ENCODE measurements at places on chromosomes 1 and 21.

DNA sequence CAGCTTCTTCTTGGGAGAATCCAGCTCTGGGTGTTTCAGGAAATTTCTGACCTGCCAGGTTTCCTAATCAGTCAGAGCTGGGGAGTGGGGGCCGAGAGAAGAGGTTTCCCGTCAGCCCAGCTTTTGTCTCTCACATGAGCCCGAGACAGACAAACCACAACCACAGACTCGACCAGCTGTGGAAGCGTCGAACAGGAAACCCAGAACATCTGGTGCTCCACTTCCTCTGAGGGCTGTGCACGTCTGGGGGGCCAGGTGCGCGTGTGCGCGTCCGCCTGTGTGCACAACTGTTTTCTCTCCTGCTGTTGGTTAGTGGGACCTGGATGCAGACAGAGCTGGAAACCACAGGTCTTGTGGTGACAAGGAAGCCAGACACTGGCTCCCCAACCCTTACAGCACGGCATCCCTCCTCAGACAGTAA lies 113.0 kb upstream of the SLC25A33 start:
- DNase-seq = no peak

GRCh38 chr1:211648980-211649934 lies 26.2 kb downstream of the NEK2 start:
- DNase-seq = no peak

DNA sequence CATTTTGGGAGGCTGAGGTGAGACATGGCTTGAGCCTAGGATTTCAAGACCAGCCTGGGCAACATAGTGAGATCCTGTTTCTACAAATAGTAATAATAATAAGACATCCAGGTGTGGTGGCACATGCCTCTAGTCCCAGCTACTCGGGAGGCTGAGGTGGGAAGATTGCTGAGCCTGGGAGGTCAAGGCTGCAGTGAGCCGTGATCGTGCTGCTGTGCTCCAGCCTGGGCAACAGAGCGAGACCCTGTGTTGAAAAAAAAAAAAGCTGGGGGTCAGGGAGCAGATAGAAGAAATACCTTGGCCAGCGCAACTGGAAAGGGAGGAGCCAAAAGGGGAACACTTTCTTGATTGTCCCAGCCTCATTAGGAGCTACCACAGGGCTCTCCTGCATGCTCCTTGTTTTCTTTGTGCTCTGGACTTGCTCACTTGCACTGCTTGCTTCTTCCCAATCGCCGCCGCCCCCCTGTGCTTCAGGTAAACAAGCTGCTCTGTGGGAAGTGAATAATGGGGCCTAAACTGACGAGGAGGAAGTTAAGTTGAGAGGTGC lies 31.1 kb downstream of the PBX1 start:
- no peak for DNase-seq

- no peak for DNase-seq
These were observed 7.2 kb upstream of the IGSF3 start for GRCh38 chr1:116674751-116675150.

DNA sequence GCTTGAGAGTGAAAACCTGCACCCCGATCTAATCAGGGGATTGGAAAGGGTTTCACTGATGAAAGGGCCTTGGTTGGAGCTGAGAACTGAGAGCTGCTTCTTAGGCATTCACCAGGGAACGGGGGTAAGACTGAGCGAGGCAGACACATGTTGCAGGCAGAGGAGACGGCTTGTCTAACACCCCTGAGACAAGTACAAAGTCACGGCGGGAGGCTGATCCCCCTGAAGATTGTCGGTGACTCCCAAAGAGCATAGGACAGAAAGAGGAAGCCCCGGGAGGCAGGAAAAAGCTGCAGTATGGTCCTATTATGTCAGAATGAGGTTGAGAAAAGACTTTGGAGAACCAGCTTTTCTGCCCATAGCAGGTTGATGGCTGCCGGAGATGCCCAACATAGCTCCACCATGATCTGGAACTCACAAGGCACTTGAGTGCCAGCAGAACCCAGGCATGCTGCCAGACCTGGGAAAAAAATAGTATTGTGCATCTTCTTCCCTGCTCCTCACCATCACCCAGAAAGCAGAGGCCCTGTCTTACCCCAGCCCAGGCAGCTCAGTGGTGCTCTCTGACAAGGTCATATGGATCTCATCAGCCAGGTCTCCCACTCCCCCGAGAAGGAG lies 463.9 kb upstream of the PROX1 start:
- no peak for DNase-seq

DNA sequence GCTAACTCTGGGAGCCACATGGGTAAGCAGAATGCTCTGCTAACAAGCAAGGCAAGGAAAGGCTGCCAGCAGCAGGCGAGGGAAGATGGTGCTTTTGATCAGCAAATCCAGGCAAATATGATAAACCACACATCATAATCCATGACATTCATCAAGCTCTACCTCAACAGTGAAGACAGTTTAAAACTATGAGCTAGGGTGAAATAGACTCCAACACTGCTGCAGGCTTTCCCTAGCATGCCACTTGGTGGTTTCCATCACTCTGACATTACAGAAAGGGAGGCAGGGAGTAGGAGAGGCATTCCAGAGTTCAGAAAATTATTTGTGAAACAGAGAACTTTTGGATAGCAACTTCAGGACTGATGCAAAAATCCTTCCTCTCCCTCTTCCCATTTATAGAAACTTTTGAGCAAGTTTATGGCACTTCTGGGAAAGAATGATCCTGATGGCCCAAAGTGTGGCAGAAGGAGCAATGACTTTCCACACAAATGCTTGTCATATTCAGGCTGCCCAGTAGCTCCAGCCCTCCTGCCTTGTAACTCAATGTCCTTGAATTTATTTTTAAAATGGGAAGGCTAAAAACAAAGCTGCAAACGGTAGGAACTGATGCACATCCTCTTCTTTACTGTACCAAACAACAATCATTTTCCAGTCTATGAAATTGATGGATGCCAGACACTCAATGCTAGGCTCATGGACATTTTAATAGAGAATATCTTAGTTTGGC lies 70.8 kb downstream of the SMYD2 start:
- DNase-seq = no peak

DNA sequence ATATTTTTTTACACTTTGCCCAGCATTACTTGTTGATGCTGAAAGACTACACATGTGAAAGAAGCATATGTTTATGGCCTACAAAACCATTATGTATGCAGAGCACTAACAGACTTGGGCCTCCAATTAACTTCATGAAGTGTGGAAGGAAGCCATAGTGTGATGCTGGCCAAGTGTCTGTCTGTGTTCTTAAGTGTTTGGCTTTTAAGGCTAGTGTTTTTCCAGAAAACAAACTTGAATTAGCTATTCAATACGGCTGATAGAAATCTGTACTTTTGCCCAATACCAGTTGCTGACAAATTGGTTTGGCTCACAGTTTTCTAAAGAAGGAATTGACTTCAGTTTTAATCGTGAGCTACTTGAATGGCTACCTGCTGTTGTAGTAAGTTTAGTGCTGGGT lies 136.1 kb downstream of the ADGRL2 start:
- DNase-seq = no peak

- DNase-seq = no peak
These were observed 198.8 kb downstream of the AMY1C start for GRCh38 chr1:103948526-103948925.

GRCh38 chr1:240237305-240237721 lies 145.6 kb downstream of the FMN2 start:
- no peak for DNase-seq

GRCh38 chr1:38840281-38840680 lies 19.3 kb downstream of the RRAGC start:
- DNase-seq = no peak

DNA sequence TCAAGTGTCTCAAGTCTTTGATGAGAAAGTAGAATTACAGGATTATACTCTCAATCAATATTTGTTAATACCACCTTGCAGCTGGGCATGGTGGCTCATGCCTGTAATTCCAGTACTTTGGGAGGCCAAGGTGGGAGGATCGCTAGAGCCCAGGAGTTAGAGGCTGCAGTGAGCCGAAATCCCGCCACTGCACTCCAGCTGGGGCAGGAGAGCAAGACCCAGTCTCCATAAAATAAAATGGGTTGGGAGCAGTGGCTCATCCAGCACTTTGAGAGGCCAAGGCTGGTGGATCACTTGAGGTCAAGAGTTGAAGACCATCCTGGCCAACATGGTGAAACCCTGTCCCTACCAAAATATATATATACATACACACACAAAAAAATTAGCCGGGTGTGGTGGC lies 1.2 kb upstream of the NCMAP start:
- no peak for DNase-seq

DNA sequence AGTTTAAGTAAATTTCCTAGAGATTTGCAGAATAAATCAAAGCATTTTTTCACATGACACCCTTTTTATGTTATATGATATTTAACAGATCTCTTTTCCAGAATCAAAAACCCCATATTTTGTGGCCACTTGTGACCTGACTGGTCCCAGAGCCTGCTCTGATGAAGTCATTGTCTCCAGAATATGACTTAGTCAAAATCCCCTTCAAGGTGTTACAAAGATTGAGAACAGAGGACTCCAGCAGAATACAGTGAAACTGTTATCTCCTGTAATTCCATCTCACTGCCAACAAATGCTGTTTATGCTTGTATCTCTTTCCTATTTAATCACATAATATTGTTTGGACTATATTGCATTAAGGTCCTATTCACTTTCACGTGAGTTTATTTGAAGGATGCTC lies 25.6 kb downstream of the RGS1 start:
- DNase-seq = no peak

DNA sequence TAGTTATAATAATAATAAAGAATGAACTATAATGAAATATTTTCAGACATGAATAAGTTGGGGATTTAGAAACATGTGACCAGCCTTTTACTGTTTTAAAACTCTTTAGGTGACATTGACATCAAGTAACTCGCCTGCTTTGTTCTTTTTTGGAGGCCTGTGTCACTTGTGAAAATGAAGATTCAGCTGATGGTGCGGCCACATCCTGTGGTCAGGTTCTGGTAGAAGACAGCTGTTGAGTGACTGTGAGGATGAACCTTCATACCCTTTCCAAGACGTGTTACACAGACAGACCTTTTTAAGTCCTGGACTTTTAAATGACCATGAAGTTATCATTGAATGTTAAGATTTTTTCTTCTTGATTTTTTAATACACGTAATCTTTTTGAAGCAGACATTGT lies 10.3 kb downstream of the UTS2 start:
- no peak for DNase-seq

GRCh38 chr21:14595449-14595848 lies 49.3 kb upstream of the SAMSN1 start:
- DNase-seq = no peak

- DNase-seq = no peak
These were observed 31.8 kb upstream of the OLIG2 start for GRCh38 chr21:32993894-32994293.

DNA sequence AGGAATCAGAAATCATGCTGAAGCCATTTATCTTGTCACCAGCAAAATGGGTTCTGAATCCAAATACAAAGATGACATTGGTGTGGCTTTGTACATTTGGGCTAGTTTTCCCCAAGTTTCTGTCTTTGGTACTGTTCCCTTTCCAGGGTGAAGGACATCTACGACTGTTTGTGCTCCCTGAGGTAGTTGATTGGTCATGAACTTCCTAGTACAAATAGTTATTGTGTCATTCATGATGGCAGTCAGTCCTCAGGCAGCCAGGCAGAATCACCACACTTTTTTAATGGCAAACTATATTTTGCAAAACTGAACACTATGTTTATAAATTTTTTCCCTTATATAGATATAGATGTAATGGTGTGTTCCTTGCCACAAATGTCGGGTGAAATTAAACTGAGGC lies 46.0 kb downstream of the CEP350 start:
- DNase-seq = no peak

GRCh38 chr21:34687065-34687464 lies 18.3 kb downstream of the CLIC6 start:
- no peak for DNase-seq

GRCh38 chr1:32894681-32895080 lies 6.5 kb downstream of the TMEM54 start:
- no peak for DNase-seq

DNA sequence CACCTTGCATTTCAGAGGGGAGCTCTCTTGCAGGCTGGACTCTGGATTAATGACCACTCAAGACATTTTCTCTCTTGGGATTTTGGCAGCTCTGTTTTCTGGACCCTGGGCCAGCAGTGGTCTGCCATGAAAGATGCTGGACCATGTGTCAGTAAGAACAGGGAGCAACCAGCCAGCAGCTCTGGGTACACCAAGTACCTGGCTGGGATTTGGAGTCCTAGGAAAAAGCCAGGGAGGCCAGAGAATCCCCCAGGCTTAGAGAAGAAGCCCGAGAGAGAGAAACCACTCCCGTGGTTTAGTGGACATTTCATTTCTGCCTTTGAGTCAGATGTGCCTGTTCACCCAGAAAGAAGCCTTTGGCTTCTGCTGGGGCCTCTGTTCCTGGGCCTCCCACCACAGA lies 2.5 kb downstream of the NFASC start:
- DNase-seq = no peak

DNA sequence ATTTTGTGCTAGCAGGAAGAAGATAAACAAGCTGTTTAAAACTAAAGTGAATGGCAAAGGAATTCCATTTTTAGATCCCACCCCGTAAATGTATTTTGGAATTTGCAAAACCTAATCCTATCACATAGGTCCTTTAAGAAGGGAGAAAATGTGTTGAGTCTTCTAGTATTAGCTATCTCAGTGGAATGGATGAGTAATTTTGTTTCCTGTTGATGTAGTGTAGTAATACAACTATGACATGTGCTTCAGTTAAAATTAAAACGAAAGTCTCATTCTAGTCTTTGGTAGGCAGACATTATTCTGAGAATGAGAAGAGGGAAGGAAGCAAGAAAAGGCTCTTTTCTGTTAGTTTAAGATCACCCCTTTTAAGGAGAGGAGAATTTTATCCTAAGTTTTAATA lies 265.9 kb upstream of the C1orf105 start:
- DNase-seq = no peak

- DNase-seq = no peak
These were observed 8.6 kb downstream of the CLDN14 start for GRCh38 chr21:36471254-36471723.

DNA sequence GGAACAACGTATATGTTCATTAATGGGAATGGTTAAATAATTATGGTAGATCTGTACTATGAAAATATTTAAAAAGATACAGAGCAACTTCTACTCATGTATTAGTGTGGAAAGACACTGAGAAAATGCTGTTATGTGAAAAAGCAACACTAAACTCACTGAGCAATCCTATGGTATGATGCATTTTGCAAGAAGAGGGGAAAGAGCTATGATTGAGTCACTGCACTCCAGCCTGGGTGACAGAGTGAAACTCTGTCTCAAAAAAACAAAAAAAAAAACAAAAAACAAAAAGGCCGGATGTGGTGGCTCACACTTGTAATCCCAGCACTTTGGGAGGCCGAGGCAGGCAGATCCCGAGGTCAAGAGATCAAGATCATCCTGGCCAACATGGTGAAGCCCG lies 44.4 kb downstream of the ATP5PO start:
- DNase-seq = no peak

GRCh38 chr21:15935530-15935929 lies 205.7 kb downstream of the USP25 start:
- no peak for DNase-seq

GRCh38 chr1:182676274-182676673 lies 8.1 kb downstream of the RGS8 start:
- no peak for DNase-seq

DNA sequence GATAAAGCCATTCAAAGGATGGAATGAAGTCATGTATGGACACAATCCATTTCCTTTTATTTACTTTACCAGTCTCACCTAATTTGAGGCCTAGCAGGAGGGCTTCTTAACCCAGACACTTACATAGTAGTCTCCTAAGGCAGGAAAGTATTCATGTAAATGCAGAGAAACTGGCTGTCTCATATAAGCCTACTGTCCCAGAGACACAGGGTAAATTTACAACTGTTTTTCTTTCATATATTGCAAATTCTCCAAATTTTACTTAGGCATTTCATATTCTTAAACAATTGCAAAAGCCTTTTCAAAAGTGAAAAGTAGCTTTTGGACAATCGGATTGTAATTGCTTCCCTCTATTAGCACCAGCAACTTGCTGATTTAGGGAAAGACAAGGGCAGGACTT lies 29.9 kb downstream of the SPAG17 start:
- no peak for DNase-seq
